Kidney (tissue), 22 donors: ENCODE measurements at places on chromosomes 3 and 15. TPM values are rescaled to one million over a fixed set of nuclear protein-coding genes. Genes with fewer than 3 reads are reported as not detected.
A peak's percentile ranks its signal among the peaks of the same experiment; 100 is the strongest.

DNA sequence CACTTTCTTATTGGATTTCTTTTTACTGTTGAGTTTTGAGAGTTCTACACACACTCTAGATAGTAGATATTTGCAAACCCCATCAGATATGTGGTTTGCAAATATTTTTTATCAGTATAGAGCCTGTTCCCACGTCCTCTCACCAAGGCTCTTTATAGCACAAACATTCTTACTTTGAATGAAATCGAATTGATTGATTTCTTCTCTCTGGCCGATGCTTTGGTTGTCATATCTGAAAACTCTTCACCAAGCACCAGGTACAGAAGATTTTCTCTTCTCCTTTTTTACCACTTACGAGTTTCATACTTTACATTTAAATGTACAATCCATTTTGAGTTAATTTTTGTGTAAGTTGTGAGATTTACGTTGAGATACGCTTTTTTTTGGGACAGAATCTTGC lies 163.4 kb downstream of the PTPRG start:
- DNase-seq: no peak

- peak; percentile 77 for DNase-seq
Measured at GRCh38 chr3:169966951-169967915, 626 bp downstream of the SEC62 start.

- DNase-seq: peak; percentile 35
Measured at GRCh38 chr3:52221563-52222318, 3.7 kb downstream of the TLR9 start.

DNA sequence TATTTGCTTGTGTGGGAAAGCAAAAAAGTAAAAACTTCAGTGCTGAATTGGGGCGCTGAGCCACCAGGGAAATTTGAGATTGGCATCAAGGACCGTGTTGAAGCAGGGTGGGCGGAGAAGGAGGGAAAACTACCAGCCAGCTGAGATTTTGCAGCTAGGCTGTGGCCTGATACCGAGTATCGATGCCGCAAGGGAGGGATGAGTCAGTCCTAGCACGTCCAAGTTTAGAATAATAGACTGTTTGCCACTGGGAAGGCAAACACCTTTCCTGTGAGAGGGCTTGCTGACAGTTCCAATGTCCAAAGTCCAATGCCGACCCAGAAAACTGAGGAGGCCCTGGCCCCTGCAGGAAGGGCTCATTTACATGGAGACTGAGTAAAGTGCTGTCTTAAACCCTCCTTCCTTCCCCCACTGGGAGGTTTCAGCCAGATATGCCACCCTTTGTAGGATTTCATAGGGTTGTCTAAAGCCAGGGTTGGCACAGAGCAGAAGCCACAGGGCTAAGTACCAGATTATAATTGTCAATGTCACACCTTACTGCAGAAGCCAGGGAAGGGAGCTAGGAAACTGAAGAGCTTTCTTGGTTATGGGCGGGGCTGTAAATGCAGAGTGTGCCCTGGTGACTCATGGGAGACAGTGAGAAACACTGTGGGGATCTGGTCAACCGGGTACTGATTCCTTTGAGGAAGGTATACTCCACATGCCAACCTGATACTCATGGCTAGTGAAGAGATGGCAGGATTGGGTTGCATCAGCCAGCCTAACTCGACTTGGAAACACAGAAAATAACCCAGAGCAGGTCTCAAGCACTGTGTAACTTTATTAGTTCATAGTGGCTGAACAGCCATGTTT lies 28.4 kb upstream of the PIK3CB start:
- DNase-seq: peak; percentile 58

GRCh38 chr3:105827959-105828358 lies 40.9 kb downstream of the CBLB start:
- DNase-seq: no peak

DNA sequence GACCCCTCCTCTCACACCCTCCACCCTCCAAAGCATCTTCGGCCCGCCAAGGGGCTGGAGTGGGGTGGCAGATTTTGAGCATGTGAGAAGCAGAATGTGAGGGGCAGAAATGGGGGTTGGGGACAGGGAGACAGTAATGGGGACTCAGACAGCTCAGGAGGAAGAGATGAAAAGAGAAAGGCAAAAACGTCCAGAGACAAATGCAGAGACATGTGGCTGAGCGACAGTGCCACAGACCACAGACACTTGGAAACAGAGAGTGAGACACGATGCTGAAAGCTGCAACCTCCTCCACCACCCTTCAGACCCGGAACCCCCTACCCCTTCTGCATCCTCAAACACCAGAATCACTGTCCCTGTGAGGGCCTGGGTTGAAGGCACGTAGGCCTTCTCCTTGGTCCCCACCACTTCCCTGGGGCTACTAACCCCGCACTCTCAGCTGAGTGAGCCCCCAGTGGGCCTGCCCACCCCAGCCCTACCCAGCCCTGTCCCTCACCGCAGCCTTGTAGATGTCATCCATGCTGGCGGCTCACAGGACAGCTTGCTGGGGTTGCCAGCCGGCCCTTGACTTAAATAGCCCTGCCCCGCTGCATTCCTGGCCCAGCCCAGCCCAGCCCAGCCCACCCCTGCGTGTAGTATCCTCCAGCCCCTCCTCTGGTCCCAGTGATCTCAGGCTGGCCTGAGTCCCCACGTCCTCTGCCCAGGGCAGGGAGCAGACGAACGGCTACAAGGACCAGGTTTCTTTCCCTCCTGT lies at the start of gene TNNC1:
Gene TNNC1, minus strand, starts transcription at position 546 of the 754 bp plus-strand sequence. Its CDS starts 26 bp downstream, at position 520.
- no peak for DNase-seq

- no peak for DNase-seq
Measured at GRCh38 chr15:52658955-52659354, 20.2 kb downstream of the ATOSA start.

DNA sequence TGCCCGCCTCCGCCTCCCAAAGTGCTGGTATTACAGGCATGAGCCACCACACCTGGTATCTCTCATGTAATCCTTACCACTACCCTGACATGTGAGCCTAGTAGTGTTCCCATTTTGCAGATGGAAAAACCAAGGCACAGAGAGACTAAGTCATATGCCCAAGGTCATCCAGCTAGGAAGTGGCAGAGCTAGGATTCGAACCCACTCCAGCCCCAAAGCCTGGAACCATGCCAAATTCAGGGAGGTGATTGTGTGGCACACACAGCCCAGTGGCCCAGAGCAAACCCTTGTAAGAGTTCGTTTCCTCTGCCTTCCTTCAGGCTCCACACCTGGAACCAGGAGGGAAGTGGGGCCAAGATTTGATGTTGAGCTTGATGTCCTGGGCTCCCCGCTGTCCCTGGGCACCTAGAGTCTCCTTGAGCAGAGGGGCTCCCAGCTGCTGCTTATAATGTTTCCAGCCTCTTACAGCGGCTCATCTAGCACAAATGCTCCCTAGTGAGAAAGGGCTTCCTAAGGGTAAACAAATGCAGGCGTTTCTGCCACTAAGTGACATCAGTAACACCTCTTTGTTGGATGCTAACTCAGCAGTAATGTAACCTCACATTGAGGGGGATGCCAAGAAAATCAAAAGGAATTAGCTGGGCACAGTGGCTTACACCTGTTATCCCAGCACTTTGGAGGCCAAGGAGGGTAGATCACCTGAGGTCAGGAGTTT lies 3.6 kb downstream of the HAPLN3 start:
- no peak for DNase-seq

DNA sequence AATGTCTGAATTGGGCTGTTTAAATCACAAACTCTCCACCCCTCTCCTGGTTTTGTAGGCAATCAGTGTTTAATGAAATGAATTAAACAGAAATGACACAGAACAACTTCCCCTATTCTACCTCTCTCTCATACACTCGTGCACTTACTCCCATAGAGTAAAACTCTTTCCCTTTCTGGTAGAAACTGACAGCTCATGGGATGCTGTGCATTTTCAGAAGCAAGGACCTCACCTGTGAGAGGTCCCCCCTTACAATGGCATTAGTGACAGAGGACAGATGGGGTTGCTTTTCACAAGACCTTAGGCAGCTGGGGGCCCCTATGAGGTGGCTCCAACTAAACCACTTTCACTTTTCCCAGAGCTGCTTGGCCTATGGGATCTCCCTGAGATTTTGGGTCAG lies 31.9 kb downstream of the PARP16 start:
- DNase-seq: no peak

- DNase-seq: no peak
Measured at GRCh38 chr3:151890721-151891141, 17.3 kb downstream of the SUCNR1 start.

- no peak for DNase-seq
Measured at GRCh38 chr3:51243924-51244323, 141.2 kb upstream of the MANF start.

GRCh38 chr3:17412950-17413530 lies 329.4 kb downstream of the TBC1D5 start:
- peak; percentile 63 for DNase-seq

GRCh38 chr3:21624524-21624923 lies 126.5 kb downstream of the ZNF385D start:
- no peak for DNase-seq

DNA sequence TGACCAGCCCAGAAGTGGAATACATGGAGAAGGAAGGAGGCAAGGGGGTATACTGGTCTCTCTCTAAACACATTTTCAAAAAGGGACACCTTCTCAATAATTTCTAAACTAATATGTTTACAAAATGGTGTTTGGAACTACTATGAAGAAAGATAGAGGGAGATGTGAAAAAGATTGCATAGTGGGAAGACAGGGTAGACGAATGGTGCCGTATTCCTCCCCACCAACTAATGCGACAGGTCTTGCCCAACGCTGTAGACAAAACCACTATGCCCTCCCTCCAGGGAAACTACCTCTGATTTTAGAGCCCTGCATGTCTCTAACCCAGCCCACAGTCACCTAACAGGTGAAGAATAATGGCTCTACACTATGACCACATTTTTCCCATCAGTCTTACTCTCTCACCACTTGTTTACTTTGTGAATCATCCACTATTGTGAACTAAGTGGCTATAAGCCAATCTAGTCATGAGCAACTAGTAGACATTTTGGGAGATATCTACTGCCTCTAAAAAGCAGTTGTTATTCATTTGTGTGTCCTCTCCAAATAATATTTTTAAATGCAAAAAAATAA lies 108.2 kb upstream of the UBE2E2 start:
- no peak for DNase-seq

DNA sequence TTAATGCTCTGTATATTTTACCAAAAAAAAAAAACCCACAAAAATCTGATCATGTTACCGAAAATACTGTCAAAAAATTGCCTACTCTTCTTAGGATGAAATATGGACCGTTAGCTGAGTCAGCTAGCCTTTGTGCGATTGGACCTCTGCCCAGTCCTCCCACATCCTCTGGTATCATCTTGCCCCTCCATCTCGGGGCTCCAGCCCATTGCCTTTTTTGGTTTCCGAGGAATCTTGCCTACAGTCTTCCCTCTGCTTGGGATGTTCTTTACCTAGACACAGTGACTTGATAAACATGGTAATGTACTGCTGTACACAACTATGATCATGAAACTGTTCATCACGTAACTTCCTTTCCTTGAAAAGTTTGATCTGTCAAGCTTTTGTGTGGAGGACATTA lies 371.4 kb downstream of the SV2B start:
- DNase-seq: no peak

- DNase-seq: no peak
Measured at GRCh38 chr15:97874139-97874538, 86.4 kb upstream of the ARRDC4 start.

- no peak for DNase-seq
Measured at GRCh38 chr3:11513817-11514135, 129.9 kb downstream of the VGLL4 start.

- no peak for DNase-seq
Measured at GRCh38 chr15:101198031-101198575, 53.7 kb downstream of the CHSY1 start.

GRCh38 chr3:127786353-127787070 lies 35.8 kb downstream of the MGLL start:
- no peak for DNase-seq

The SLC4A7 gene
- total RNA-seq: 47.5 TPM

The SH2D7 gene
- total RNA-seq: not detected

The CD200R1 gene
- total RNA-seq: 2.2 TPM

The FBXW12 gene
- not detected for total RNA-seq

The RASGRP1 gene
- 12.5 TPM for total RNA-seq

The ILDR1 gene
- 17.7 TPM for total RNA-seq

The CHRNA7 gene
- 1.6 TPM for total RNA-seq

The OSTN gene
- total RNA-seq: not detected
